Activated CD8-positive, alpha-beta memory T cell treated with anti-CD3 and anti-CD28 coated beads, Interleukin-2, amount 50 U/mL, for 48 hours (primary cell): ENCODE measurements at places on chromosomes 12 and 14.

DNA sequence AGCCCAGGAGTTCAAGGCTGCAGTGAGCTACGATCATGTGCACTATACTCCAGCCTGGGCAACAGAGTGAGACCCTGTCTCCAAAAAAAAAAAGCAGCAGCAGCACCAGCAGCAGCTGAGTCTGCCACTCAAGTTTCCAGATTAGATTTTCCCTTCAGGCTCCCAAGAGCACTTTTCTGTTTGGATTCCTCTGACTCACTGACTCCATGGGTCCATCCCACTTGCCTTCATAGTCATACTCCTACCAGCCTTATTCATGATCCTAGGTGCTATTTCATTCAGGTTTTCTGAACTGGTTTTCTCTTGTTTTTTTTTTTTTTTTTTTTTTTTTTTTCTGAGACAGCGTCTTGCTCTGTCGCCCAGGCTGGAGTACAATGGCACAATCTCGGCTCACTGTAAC lies 6.8 kb upstream of the TWF1 start:
- DNase-seq: no peak

DNA sequence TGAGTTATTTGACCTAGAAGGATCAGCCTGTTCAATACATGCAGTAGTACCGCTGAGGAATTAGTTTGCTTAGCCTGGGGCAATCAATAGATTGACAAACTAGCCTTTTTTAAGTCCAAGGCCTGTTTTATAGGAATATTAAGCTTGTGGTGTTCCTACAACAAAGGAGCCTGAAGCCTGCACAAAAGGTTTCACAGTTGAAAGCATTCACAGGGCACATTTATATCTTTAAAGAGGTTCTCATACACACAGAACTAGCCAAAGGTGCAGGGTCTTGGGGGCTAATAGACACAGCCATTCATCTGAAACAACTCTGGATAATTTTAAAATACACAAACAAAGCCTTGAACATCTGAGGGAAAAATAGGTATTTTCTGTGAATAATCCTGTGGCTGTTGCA lies 160.3 kb downstream of the RPS29 start:
- DNase-seq: no peak

DNA sequence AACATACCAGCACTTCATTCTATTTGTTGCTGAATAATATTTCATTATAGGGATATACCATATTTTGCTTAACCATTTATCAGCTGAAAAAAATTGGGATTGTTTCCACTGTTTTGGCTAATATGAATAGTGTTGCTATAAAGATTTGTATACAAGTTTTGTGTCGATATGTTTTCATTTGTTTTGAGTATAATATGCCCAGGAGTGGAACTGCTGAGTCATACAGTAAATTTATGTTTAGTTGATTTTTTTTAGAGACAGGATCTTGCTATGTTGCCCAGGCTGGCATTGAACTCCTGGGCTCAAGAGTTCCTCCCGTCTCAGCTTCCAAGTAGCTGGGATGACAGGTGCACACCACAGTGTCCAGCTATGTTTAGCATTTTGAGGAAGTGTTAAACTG lies 131.5 kb upstream of the TMCC3 start:
- DNase-seq: no peak

DNA sequence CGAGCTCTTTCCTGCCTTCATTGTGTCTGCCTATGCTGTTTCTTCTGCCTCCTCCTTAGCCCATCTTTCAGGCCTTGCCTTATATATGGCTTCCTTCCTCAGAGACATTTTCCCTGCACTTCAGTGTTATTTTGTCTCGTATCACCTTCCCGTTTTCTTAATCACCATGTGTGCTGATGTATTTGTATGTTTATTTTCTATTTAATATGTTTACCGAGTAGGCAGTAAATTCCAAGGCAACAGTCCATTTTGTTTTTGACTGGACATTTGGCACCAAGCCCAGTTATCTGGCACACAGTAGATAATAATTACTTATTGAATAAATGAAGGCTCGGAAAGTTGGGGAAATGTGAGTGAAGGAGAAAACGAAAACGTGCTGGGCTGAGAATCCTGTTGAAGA lies 4.6 kb upstream of the POU6F1 start:
- no peak for DNase-seq

DNA sequence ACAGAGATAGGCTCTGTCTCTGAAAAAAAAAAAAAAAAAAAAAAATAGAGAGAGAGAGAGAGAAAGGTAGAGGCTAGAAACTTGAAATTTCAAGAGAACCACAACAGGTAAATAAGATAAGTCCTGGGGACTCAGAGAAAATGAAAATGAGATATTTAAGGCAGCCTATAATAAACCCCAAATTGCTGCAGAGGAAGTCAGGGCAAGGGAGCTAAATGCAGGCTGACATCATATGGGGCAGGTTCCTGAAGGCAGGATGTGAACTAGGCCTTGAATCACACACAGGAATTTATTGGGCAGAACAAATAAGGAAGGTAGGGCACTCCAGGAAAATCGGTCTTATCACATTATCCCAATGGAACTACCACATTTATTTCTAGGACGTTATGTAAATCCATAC lies 54.9 kb upstream of the NUDT4 start:
- no peak for DNase-seq

- DNase-seq: no peak
These were observed 103.5 kb downstream of the FGD4 start for GRCh38 chr12:32502693-32503502.

- no peak for DNase-seq
These were observed 276.4 kb downstream of the DPF3 start for GRCh38 chr14:72617391-72618031.

- no peak for DNase-seq
These were observed 94.6 kb upstream of the DAAM1 start for GRCh38 chr14:59093902-59094301.

- DNase-seq: no peak
These were observed 11.2 kb upstream of the MAP1LC3B2 start for GRCh38 chr12:116547955-116548501.

GRCh38 chr12:121165316-121165715 lies 32.6 kb downstream of the P2RX7 start:
- no peak for DNase-seq

GRCh38 chr14:69346710-69347109 lies 51.4 kb downstream of the ERH start:
- no peak for DNase-seq

- peak; percentile 65 for DNase-seq
These were observed 42.1 kb downstream of the ELK3 start for GRCh38 chr12:96236221-96236822.

DNA sequence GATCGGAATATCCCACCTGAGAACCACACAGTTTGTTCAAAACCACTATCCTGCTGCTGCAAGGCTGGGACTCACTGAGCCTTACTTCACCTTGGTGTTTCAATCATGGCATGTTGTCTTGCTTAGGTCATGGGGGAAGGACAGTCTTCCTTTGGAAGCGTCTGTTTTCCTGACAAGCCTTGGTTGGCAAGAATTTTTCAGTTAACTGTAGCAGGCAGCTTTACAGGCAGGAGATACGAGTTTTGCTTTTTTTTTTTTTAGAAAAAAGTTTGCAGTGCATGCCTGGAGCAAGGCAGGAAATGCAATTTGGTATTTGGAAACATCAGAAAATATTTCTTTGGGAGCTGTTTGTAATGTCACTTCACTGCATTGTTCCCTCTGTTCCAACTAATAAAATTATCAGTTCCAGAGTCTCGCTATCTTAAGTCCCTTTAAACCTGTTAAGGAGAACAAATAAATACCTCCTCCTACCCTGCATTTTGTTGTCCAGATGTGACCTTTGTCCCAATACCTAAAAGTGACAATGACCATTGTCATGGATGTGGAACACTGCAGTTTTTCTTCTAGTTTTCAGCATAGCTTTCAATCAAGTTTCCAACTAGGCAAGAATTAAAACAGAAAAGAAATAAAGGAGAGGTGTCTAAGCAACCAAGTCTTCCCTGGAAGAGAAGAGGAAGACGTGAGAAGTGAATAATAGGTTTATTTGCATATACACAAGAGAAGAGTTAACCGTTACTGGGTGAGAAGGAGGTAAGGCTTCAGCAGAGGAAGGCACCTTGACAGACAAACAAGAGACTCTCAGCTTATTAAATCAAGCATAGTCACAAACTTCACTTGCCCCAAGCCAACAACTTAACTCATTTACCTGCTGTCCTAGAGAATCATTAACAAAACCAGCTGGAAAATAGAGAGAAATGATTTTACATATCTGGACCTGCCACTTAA lies 71.4 kb upstream of the ACTN1 start:
- no peak for DNase-seq

DNA sequence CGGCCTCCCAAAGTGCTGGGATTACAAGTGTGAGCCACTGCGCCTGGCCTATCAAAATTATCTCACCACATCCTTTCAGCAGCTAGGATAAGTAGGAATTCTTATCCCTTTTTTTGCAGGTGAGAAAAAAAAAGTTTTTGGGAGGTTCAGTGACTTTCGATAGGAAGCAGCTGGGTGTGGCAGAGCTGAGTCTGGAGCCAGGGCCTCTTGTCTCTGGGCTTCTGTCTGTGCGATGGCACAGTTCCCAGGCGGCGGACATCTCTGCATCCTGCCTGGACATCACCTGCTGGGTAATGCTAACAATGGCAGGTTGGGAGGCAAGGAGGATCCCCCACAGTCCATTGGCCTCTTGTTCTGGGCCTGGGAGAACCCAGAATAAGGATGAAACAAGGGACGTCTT lies 12.5 kb downstream of the NRXN3 start:
- DNase-seq: no peak

- DNase-seq: no peak
These were observed 82.7 kb upstream of the ESRRB start for GRCh38 chr14:76293221-76293620.

DNA sequence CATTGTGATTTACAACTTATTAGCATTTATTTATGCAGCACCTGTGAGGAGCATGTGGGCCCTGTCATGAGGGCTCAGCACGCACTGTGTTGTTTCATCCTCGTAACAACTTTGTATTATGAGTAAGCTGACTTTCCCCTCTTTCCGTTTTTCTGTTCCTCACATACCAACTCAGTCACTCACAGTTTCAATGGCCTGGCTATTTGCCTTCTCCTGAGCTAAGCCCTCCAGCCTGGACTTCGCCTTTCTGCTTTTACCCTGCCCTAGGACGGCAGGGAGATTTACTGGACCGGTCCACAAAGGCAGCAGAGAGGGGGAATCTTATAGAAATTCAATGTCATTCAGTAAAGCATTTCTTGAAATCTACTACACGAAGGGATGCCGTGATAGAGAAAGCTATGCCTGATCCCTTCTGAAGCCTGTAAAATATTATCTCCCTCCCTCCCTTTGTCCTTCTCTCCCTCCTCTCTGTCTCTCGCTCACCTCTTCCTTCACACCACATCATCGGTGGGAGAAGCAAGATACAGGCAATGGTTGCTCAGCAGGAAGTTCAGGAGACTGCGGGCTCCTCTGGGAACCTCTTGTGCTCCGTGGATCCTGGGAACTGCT lies 219.2 kb upstream of the TBX3 start:
- no peak for DNase-seq

GRCh38 chr12:108505129-108505528 lies 9.9 kb upstream of the FICD start:
- no peak for DNase-seq

DNA sequence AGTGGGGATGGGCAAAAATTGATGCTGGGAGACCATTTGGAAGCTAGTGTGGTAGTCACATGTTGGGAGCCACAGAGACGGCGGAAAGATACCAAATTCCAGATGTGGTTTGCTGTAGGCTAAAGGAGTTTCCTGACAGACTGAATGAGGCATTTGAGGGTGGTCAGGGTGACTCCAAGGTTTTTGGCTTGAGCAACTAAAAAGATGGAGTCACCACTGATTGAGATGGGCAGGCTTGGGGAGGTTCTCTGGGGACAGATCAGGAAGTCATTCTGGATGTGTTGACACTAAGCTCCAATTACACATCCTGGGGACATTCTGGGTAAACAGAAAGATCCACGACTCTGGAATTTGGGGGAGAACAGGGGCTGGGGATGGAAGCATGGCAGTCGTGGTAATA lies 15.5 kb upstream of the SERPINA9 start:
- DNase-seq: no peak

DNA sequence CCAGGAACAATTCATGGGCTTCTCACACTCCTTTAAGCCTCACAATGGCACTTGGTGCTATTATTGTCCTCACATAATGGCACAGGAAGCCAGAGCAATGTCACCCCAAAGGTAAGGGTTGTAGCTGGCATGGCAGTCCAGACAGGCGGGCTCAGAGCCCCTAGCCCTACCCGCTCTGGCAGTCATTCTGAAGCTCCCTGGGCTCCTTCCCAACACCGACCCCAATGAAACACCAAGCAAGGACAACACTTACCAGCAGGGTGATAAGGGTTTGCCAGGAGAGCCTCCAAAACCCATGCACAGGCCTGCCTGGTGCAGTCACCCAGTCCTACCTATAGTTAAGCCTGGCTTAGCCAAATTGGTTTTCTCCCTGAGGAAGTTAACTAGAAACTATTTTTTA lies 30.8 kb downstream of the MAX start:
- DNase-seq: no peak

- no peak for DNase-seq
These were observed 1.7 kb downstream of the JDP2 start for GRCh38 chr14:75429562-75429961.

DNA sequence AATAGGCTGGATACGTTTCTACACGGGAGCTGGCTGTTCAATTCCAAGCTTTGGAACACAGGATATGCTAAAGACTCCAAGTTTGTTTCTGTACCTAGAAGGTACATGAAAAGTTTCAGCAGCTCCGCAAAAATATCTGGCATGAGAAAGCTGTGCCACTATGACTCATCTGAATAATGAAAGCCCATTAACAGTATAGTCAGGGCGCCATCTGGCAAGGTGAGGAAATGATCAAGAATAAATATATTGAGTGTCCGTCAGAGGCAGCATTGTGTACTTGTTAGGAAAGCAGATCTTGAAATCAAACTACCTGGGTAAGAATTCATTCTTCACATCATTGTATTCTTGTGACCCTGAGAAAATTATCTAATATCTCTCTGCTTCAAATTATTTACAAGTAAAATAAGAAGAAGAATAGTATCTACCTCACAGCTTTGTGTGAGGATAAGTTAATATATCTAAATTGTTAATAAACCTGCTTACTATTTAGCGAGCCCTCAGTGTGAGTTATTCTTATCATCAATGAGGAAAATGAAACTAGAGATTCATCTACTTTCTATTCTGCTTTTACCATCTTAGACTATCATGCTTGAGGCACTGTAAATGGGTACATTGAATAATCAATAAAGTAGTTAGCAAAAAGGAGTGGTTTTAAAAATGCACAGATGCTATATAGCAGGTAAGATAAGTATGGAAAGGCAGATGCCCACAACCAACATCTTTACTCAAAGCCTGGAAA lies 53.5 kb downstream of the FSCB start:
- no peak for DNase-seq

DNA sequence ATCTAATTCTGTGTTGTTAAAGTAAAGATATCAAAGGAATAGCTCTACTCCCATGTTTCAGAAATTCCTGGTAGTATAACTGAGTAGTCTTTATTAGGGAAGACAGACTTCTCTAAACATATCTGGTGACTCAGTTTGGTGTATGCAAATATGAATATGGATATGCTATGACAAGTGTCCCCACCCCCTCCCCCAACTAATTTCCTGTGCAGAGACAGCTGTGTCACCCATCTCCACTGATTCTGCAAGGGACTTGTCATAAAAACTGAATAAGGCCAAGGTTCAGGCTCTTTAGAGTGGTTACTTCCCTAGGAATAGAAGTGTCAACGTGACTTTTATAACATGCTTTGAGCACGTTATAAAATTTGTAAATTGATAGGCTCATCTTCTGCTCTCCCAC lies 429.1 kb downstream of the DAD1 start:
- no peak for DNase-seq

- DNase-seq: no peak
These were observed 127.4 kb downstream of the CRADD start for GRCh38 chr12:93804392-93805179.
